ENCODE measurements at places on chromosomes 12 and 14.

DNA sequence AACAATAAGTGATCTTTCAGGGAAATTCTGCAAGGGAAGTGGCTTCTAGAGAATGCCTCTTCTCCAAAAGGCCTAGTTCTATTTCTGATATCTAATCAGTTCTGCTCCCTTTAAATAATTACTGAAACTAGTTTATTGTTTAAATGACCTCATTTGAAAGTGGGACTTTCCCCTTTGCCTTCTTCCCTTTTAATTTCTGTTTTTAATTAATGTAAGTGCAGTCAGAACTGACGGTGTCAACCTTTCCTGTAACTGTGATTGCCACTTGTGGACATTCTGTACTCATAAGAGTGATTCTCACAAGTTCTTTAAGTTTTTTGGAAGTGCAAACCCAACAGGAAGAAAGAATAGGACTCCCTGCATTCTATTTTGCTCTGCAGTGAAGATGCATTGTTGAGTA is 265.3 kb upstream of the PLEKHG7 start:
- no peak for DNase-seq

GRCh38 chr14:72052356-72052755 is 120.1 kb downstream of the RGS6 start:
- DNase-seq: no peak

GRCh38 chr12:83904175-83904574 is 1008.4 kb downstream of the SLC6A15 start:
- no peak for DNase-seq

GRCh38 chr12:15928870-15929571 is 17.9 kb downstream of the DERA start:
- DNase-seq: no peak

DNA sequence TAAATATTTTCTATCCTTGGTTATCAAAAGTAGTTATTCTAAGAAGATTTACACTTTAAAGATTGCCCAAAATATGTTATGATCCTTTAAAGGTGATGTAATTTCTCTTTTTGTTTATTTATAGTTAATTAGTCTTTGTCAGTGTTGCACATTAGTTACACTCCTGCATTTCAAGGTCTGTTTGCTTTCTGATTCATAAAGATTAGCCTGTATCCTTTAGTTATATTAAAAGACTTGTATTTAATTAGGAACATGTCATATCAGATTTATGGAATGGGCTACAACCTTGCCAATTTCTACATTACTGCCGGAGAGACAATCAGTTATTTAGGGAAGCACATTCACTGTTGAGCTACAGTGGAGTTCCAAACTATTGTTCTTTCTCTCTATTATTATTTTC is 3.5 kb downstream of the EPYC start:
- DNase-seq: no peak

DNA sequence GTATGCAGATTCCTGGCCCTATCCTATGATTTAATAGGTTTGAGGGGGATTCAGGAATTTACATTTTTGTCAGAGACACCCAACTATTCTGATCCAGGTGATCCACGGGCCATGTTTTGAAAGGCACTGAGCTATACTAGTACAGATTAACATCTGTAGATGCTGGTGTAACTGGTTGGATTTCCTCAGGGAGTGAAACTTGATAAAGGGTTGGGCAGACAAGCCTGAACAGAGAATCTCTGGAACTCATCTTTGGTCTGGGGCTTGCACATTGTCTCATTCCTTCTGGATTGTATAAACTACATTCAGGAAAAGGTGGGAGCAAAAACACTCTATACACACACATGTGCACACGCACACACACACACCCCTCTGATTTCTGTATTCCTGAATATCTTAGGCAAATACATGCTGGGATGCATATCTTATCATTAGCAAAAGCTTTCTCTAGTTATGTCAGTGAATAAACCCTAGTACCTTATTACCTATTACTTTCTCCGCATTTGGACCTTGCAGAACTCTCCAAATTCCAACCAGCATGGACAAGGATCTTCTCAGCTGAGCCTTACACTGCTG is 104.6 kb downstream of the SLC38A1 start:
- no peak for DNase-seq

- no peak for DNase-seq
Measured at GRCh38 chr14:95616745-95617144, 69.5 kb upstream of the TCL1B start.

GRCh38 chr12:64739778-64740177 is 19.4 kb downstream of the GNS start:
- DNase-seq: no peak

DNA sequence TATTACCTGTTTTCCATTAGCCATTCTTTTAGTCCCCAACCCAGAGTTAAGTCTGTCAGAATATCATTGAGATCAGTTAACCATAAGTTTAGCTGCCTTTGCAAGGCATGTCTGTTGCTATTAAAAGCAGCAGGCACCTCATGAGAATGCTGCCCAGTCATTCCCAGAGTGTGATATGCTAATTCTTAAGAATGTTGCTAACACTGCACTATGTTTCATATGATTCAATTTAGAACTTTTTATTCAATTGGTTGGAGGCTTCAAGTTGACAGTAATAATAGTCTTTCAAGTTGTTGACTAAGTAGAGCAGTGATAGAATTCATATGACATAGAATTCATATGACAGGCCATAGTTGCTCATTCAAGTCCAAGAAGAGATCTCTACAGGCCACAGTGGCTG is 292.3 kb downstream of the FUT8 start:
- peak; percentile 9 for DNase-seq

DNA sequence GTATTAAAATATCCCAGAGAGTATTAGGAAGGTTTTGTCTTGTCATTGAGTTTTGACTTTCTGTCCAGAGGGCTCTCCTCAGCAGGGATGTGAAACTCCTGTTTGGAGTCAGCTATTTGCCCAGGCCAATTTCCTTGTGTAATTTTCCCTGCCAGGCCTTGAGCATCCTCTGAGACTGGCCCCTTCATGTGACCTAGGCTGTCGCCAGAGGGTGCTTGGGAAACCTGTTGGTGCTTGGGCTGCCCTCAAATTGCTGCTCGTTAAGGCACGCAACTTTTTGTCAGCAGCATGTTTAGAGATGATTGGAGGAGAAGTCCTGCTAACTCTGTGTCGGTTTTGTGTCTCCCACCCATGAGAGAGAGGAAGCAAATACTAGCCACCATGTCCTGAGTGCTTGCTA is 39.1 kb downstream of the IQSEC3 start:
- DNase-seq: no peak

DNA sequence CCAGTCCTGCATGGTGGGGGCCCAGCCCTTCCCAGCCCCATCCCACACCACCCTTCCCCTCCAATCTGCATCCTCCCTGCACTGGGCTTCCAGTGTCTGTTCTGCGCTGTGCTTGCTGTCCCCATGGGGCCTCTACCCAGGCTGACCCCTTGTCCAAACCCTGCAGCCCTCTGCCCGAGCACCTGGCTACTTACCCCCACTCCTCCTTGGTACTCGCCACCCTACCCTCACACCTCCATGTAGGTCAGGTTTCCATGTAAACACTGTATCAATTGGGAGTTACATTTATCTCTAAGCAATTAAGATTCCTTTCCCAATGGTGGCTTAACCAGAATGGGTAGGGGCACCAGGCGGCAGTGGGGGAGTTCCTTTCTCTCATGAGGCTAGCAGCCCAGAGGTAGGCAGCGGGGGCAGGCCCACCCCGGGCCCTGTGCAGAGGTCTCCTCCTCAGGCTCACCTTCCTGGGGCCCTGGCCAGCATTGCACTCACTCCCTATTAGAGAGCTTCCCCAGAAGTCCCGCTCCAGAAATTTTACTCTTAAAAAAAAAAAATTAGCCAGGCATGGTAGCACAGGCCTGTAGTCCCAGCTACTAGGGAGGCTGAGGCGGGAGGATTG is 76.6 kb upstream of the CCND2 start:
- no peak for DNase-seq

DNA sequence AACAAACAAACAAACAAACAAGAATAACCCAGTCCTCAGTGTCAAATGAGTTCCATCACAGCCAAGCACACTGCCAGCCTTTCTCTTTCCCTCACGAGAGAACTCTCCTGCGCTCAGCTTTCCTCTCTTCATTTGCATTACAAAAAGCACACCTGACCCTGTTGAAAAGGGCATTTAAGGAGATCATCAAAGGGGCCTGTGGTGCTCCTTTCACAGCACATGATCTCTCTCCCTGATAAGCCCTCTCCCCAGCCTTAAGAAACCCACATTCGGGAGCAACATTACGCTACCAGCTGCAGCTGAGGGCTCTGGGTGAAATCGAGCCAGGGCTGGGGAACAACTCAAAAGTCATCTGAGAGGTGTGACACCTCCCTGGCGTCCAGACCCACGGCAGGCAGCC is 165.6 kb upstream of the TMCC3 start:
- no peak for DNase-seq

DNA sequence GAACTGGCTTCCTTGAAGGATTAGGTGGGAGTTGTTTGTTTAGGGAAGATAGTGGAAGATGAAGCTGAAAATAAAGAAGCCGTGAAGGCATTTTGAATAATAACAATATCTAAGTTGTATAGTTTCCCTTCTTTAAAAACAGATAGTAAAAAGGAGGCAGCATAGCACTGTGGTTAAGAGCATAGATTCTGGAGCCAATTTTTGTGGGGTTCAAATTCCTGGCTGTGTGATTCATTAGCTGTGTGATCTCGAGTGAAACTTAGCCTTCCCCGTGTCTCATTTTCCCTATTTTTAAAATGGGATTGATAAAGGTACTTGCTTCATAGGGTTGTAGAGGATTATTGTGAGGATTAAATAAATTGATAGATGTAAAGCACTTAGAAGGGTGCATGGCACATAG is 104.5 kb downstream of the MYRFL start:
- no peak for DNase-seq

DNA sequence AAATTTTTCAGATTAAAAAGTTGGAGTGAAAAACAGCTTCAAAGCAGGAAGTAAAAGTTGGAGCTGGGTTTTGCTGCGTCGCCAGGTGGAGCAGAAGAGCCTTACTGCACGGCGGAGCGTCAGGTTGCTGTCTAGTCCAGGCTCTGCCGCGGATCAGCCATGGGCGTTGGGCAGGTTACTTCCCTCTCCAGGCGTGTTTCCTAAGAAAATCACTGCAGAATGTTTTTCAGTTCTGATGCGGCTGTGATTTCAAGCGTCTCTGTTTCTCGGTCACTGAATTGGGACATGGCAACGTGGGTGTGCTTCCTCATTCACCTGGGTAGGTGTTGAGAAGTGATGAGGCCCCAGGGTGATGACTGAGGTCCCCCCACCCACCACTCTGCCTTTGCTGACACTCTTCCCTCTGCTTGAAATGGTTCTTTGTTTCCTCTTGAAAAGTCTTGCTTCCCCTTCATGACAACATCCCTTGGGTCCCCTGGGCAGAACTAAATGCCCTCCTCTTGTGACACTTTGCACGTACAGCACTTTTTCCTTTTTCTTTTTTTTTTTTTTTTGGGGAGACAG is 7.6 kb downstream of the EVL start:
- no peak for DNase-seq

GRCh38 chr14:54931598-54932340 is 29.1 kb upstream of the GCH1 start:
- DNase-seq: no peak

DNA sequence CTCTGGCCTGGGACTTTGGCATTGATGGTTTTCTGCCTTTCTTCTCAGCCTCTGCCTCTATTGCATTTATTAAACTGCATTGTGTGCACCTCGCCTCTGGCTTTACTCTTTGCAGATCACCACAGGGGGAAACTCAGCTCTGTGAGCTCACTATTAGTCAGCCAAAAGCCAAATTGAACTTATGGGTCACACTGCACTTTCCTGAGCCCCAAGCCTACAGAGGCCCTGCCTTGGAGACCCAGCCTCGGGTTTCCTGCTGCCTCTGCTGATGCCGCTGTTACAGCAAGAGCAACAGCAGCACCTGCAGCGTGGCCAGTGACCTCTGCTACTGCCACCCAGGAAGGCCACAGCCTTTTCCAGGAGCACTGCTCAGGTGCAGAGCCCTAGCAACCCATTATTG is 122.5 kb downstream of the DAD1 start:
- no peak for DNase-seq

GRCh38 chr14:65864984-65865383 is 452.5 kb downstream of the FUT8 start:
- no peak for DNase-seq
